ENCODE measurements at places on chromosomes 7 and 10.

DNA sequence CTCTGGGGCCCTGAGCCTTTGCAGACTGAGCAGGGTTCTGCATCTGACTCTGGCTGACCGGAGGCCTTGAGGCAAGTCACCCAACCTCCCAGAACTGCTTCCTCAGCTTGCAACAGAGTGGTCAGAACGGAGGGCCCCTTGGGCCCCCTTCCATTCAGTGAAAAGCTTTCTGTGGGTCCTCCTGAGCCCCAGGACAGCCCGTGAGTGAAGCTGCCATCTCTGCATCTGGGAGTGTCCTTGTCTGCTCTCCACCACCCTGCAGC, 224.7 kb downstream of the DNAJB6 start:
- DNase-seq = no peak

GRCh38 chr7:64621656-64622055, 44.3 kb upstream of the ZNF107 start:
- no peak for DNase-seq

- DNase-seq = no peak
Observed at GRCh38 chr10:68315582-68315981, 16.3 kb upstream of the HNRNPH3 start.

GRCh38 chr7:31883761-31884164, 186.4 kb downstream of the PDE1C start:
- DNase-seq = no peak

DNA sequence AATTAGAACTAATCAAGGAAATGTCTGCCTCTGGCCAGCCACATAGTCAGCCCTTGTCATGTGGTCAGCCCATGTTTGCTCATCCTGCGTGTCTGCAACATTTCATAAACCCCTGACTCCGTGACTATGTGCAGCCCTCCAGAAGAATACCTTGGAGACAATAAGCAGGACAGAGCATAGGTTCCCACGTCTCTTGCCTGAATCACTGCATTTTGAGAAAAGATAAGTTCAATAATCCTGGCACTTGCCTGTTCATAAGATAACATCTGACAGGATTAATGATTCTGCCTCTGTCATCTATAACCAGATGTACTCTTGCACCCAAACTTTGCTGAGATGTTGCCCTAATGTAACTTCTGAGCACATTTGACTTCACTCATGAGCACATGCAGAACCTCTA, 78.4 kb downstream of the AKR1D1 start:
- DNase-seq = no peak

GRCh38 chr7:99083068-99083651, 60.7 kb downstream of the SMURF1 start:
- no peak for DNase-seq

DNA sequence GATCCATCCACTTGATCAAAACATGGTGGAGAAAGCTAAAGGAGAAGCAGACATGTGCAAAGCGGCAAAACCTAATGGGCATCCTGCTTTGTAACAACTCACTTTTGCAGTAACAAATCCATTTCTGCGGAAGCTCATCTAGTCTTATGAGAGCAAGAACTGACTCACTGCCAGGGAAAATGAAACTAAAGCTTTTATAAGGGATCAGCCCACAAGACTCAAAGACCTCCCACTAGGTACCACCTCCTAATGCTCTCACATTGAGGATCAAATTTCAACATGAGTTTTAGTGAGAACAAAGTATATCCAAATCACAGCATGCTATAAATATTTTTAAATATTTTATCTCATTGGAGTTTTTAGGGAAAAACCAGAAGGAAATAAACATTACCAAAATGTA, 120.1 kb upstream of the GNAI1 start:
- no peak for DNase-seq
